ENCODE measurements at places on chromosomes 1 and 21.

DNA sequence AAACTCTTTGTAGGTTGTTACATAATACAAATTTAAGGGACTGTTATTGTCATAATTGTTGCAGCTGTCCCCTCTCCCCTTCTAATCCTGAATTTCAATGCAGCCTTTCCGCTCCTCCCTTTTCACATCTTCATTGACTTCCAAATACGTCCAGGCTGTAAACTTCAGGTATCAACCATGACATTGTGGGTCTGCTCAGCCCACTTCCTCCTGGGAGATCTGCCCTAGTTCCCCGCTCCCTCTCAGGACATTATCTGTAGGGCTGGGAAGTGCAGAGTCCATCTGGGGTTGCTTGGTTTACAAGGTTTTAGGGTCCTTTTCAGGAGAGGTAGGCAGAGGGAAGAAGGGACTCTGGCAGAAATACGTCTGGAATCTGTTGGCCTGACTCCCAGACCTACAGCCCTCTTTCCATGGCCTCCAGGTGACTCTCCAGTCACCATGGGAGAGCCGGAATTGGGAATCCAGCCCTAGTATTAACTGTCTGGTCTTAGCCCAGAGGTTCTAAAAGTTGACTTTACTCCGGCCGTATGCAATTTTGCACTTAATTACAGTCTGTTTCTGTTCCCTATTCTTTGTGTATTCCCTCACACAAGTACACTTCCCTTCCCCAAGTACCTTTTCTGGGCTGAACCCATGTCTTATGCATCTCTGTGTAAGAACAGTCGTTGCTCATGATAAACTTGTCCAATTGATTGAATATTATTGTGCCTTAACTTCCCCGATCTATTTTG, 4.7 kb upstream of the DENND2D start:
- DNase-seq: no peak

DNA sequence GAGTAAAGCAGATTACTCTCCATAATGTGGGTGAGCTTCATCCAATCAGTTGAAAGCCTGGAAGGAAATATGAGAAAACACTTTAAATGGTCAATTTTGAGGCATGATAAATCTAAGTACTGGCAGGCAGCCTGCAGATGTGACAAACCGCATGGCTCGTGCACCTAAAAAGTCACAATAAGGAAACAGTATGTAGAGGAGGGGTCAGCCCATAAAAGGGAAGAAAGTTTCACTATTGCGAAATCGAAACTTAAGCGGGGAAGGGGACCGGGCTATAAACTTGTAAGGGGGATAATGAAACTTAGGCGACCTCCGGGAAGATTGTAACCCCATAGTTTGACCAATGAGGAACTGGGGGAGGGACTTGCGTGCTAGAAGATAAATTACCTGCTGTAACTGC, 109.8 kb downstream of the PLPPR4 start:
- DNase-seq: no peak

- peak; percentile 0 for DNase-seq
Observed at GRCh38 chr1:3316340-3316943, 138.0 kb upstream of the ARHGEF16 start.

- DNase-seq: no peak
Observed at GRCh38 chr1:1550087-1550486, 9.7 kb upstream of the TMEM240 start.

DNA sequence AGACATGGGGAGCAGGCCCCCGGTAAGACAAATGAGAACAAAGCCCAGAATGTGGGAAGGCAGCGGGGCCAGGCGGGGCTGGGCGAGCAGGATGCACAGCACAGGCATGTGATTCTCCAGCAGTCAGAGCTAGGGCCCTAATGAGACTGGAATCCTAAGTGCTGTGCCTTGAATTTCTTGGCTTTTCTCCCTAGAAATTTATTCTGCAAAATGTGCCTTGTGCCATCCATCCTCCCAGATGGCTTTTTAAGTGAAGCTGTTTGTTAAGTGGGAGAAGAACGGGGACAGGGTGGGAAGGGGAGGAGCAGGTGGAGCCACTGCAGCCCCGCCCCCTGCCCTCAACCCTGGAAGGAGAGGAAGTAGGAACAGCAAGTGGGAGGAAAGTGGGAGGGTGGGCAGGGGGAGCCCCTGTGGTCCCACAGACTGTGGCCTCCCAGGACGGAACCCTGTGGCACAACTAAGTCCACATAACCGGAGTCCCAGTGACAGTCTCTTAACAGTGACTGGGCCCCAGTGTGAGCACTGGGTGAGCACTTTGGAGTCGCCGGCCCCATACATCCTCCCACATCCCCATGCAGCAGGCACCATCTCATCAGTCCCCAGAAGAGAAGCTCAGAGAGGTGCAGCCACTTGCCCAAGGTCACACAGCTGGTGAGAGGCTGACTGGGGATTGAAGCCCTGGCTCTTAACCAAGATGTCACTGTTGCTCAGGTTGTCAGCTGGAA, 216.9 kb downstream of the MATN1 start:
- DNase-seq: no peak

DNA sequence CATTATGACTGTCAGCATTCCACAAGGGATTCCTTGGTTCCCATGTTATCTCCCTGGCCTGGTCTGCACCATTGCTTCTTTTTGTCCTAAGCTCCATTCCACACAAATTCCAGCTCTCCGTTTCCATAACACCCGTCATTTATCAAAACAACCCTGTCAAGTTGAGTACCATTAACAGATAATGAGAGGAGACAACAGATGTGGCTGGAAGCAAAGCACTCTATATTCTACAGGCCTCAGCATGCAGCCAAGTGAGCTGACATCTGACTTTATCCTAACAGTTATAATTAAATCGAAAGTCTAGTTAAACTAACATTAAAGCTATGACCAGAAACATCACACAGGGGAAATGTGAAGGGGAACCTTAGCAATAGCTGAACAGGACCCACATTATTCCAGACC, 110.4 kb downstream of the RERE start:
- no peak for DNase-seq

- no peak for DNase-seq
Observed at GRCh38 chr21:29181799-29182470, 51.5 kb downstream of the MAP3K7CL start.

- no peak for DNase-seq
Observed at GRCh38 chr1:178354816-178355215, 141.9 kb downstream of the CLEC20A start.

- DNase-seq: no peak
Observed at GRCh38 chr1:2130156-2130555, 64.4 kb downstream of the FAAP20 start.

DNA sequence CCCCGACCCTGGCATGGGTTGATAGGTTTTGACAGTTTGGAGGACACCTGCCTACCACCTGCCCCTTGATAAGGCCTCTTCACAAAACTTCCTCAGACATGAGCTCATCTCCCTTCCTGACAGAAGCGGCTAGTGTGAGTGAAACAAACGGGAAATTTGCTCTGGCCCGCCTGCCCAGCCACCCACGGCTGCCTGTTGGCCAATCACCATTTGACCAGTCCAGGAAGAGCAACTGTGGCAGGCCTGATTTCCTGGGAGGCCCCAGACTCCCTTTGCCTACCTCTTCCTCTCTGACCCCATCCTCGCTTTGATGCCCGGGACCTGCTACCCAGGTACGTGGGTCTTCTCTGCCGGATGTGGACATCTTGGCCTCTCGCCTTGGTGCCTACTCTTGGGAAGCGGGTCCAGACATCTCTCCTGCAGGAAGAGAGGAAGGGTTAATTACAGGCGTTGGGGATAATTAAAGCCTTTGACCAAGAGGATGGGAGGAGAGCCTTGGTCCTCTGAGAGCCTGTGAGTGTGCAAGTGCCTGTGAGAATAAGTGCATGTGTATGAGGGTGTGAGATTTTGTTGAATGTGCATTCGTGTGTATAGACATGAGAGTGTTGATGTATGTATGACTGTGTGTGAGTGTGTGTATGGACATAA, 1.1 kb upstream of the EPHA2 start:
- no peak for DNase-seq

- DNase-seq: no peak
Observed at GRCh38 chr21:41570791-41571355, 62.9 kb upstream of the TMPRSS2 start.

DNA sequence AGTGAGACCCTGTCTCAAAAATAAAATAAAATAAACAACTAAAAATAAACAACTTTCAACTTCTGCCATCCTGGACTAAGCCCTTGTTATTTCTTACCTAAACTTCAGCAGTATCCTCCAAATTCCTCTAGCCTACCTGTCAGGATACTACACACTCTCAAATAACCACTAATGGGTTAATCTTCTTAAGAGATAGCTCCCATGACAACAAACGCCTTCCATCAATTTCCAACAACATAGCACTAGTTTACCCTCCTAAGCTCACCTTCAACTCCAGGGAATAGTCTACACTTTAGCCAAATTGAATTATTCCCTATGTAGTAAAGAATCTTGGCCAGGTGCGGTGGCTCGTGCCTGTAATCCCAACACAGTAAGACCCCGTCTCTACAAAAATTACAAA, 11.3 kb downstream of the AUNIP start:
- DNase-seq: no peak

DNA sequence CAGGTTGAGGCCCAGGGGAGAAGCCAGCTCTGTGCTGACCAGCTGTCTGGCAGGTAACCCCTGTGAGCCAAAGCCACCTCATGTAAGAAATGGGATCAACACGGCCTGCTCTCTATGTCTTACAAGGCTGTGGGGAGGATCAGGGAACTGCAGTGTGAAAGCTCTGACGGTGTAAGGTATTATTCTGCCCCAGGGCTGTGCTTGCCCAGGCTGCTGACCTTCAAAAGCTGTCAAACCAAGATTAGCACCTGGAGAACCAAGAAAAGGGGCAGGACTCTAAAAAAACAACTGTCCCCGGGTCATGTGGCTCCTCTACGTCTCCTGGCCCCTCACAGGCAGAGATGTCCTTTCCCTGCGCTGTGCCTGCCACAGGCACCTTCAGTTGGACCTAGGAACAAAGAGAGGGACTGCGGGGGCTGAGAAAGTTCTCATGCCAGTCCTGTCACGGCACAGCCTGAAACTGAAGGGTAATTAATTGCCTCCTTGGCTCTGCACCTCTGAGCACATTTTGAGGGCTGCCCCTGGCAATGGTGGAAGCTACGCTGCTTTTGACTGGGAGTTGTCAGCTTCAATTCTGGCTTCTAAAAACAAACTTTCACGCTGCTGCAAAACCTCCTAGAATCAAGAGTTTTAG, 77.6 kb downstream of the PGBD5 start:
- no peak for DNase-seq

DNA sequence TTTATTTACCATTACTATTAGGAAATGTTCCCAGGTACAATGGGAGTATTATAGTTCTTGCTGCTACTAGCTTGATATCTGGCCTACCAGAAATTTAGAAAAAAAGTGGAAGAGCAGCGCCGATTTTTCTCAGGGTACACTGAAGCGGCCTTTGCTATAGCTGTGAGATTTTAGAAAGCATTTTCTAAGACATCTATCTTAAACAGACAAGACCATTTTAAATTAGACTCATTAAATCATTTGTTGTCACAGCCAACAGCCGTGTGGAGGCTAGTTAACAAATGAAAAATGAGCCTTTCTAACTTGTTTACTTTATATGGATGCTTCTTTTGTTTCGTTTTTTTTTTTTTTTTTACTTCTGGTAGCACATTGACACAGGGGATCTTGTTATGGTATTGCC, 183.2 kb upstream of the ZRANB2 start:
- no peak for DNase-seq

- no peak for DNase-seq
Observed at GRCh38 chr1:86224651-86225310, 68.2 kb upstream of the COL24A1 start.

DNA sequence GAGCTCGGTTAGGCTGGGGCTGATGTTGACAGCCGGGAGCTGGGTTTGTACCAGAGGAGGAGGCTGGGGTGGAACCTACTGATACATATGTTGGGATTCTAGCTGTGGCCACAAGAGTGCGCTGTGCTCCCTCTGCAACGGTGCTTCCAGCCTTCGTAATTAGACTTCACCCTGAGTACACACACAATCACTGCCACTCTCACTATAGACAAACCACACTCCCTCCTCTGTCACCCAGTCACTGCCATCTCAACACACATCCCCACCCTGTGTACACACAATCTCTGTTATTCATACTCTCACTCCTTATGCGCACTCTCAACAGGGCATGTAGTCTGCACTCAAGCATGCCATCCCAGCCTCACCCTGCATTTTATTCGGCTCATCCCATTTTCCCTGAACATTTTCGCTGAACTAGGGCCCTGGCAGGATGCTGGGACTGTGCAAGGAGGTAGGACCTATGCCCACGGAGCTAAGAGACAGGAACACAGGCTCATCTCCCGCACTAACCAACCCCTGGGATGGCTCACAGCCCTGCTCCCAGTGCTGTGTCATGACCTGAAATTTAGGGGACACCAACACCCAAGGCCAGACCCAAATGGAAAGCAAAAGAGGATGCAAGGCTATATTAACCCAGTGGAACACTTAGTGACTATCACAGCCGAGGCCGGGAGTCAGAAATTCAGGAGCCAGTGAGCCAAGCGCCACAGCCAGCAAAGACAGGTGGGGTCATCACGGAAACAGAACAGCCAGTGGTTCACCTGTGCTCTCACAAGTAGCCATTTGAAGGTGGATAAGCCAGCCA, 5.7 kb downstream of the GJB3 start:
- peak; percentile 60 for DNase-seq

DNA sequence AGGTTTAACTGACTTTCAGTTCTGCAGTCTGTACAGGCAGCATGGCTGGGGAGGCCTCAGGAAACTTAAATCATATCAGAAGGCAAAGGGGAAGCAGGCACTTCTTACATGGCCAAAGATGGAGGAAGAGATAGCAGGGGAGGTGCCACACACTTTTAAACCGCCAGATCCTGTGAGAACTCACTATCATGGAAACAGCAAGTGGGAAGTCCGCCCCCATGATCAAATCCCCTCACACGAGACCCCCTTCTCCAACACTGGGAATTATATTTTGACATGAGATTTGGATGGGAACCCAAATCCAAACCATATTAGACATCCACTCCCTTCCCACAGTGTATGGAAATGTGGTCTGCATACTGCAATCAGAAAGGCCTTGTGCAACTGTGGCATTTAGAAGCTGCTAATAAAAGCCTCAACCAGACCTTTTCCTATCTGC, 148.2 kb downstream of the FCRL5 start:
- DNase-seq: no peak
